ENCODE measurements at places on chromosomes 1 and 21. TPM values are rescaled to one million over a fixed set of nuclear protein-coding genes. Genes with fewer than 3 reads are reported as not detected.
A peak's percentile ranks its signal among the peaks of the same experiment; 100 is the strongest.

DNA sequence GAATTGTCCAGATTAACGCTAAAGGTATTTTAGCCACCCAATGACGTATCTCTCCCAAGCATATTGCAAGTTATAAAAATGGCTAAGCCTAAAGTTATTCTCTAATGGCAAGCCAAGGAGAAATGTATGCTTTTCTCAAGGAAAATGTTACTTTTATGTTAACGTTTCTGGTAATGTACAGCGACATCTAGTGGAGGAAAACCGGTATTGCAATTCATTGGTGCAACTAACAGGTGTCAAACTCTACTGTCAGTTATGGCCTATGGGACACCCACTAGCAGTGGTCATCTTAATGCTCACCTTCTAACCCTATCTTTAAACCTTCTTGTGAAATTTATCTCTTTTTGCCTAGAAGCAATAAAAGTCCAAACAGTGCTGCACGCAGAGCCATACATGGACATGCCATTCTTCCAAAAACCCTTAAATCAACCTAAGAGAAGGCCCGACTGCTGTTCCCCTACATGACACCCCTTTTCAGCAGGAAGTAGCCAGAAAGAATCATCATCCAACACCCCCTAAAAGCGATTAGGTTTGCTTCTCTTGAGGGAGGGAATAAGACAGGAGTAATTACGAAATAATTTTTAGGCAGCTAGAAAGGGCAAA lies 68.7 kb upstream of the LRIF1 start:
- no peak for DNase-seq

GRCh38 chr1:1407636-1408318 lies 684 bp upstream of the MRPL20 start:
- DNase-seq, result no peak

Gene PSEN2
- 27.5 TPM for total RNA-seq

Gene DRAXIN
- 2.2 TPM for total RNA-seq

GRCh38 chr1:240244968-240245628 lies 153.4 kb downstream of the FMN2 start:
- no peak for DNase-seq

Gene DVL1
- 106 TPM for total RNA-seq

Gene FAM131C
- total RNA-seq, result 8.7 TPM

Gene GJA9
- total RNA-seq, result not detected

- no peak for DNase-seq
Measured at GRCh38 chr1:25026304-25026703, 96.2 kb upstream of the RUNX3 start.

Gene VCAM1
- 2.6 TPM for total RNA-seq

- no peak for DNase-seq
Measured at GRCh38 chr1:113247355-113247754, 143.0 kb upstream of the MAGI3 start.

- DNase-seq, result no peak
Measured at GRCh38 chr21:44926331-44927101, 5.8 kb upstream of the ITGB2 start.

- DNase-seq, result no peak
Measured at GRCh38 chr21:42616446-42616845, 37.0 kb upstream of the PDE9A start.

DNA sequence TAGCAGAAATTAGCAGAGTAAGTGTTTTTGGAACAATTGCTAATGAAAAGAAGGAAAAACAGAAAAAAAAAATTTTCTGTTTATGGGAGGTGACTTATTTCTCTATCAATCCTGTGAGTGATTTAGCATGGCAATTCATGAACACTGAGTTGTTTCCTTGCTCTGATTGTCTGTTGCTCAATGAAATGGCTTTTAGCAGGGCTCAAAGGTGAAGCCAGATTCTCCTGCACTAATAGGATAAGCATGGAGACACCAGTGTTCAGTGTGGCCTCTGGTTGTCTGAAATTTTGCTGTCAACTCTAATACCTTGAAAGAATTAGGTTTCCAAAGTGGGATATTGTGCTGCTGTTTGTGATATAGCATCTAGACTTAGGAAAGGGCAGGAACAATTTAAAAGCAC lies 15.8 kb downstream of the TRIM45 start:
- no peak for DNase-seq

DNA sequence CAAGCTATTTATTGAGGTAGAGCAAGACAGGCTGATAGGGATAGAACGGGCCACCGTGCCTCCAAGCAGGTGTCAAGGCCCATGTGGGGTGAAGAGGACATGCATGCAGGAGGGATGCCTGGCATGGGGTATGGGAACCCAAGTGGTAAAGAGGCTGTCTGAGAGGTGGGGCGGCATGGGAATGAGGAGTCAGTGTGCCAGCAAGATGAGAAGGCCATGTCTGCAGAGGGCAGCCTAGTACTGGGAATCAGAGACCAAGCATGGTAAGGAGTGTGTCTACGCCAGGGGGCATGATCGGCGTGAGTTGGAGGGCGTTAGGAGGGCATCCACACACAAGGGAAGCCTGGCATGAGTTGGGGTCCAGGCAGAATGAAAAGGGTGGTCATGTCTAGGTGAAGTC lies 303.7 kb upstream of the PLD5 start:
- DNase-seq, result peak; percentile 70

Gene LCA5L
- 2.7 TPM for total RNA-seq

DNA sequence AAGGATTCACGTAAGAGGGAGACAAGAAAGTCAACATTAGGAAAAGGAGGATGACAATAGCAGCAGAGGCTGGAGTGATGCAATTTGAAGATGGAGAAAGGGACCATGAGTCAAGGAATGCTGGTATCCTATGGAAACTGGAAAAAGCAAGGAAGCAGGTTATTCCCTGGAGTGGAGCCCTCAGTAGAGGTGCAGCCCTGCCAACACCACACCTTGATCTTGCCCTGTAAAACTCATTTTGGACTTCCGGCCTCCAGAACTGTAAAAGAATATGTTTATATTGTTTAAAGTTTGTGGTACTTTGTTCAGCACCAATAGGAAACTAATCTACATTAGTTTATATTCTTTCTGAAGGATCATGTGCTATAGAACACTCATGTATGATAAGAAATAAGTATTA lies 19.6 kb upstream of the CLDN17 start:
- DNase-seq, result no peak

Gene CFHR2
- not detected for total RNA-seq

DNA sequence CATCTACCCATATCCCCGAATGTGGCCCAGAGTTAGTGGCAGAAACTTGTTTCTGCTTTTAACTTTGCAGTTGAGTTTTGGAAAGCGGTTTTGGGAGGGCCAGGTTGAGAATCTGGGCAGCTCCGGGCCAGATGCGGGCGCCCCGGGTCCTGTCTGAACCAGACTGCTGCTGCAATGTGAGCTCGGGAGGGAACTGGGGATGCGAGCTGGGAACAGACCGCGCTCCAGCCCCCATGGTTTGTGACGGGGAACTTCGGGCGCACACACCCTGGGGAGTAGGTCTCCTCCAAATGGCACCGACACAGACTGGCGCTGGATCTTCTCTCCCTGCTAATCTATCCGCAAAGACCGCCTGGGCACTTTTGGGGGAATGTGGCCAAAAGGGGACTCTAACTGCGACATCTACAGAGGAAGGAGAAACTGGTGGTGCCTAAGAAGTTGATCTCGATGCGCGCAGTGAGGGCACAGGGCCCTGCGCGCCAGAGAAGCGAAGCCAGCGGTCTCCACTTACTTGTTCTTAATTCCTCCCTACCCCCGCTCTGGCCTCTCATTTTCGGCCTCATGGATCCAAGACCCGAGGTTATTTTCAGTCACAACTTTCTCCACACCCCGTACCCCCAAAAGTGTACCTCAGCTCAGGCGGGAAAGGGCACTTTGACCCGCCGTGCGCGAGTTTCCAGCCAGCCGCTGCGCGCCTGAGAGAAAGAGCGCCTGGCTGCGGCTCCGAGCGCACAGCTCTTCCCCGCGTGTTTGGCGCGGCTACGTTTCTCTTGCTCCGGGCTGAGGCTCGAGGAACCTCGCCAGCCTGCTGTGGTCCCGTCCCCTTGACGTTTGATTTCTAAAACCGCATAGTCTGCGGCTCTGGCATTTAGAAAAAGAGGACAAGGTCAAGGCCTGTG lies 411.0 kb upstream of the ESRRG start:
- DNase-seq, result peak; percentile 13

- no peak for DNase-seq
Measured at GRCh38 chr1:15116966-15117365, 36.6 kb upstream of the TMEM51 start.

DNA sequence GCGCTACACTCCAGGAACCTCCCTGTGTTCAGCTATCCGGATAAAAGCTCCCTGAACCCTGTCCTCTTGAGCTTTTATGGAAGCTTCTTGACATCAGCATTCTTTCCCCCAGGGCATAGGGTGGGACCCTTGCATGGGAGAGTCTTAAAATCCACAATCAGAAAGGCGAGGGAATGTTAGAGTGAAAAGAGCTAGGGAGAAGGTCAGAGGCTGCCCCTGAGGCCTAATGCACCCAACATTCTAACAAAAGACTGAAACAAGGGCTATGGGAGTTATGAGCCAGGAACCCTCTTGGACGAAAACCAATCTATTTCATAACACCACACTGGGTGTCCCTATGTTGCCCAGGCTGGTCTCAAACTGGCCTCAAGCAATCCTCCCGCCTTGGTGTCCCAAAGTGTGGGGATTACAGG lies 36.7 kb downstream of the NEK2 start:
- no peak for DNase-seq

DNA sequence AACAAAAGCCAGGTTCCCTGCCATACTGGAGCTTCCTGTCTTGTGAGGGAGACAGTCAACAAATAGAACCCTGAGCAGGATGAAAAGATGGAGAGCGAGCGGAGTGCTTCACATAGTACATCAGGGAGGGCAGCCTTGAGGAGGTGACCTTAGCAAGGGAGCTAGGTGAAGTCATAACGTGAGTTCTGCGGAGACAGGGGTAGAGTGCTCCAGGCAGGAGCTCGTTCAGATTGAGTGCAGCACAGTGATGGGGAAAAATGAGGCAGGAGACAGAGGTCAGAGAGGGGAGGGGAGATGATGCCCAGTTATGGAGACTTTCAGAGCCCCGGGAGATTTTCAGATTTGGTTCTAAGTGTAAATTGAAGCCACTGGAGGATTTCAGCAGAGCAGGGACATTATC lies 15.3 kb upstream of the CLIC6 start:
- DNase-seq, result no peak

GRCh38 chr1:146019231-146020057 lies 2.1 kb downstream of the HJV start:
- no peak for DNase-seq

- no peak for DNase-seq
Measured at GRCh38 chr1:3918966-3919611, 19.0 kb upstream of the C1orf174 start.

Gene GUCA2B
- total RNA-seq, result not detected

GRCh38 chr1:111512132-111512889 lies 8.9 kb upstream of the ADORA3 start:
- DNase-seq, result no peak

Gene DPH5
- 23.5 TPM for total RNA-seq

Gene MAB21L3
- not detected for total RNA-seq

- no peak for DNase-seq
Measured at GRCh38 chr1:47791879-47792608, 205.1 kb downstream of the TRABD2B start.

DNA sequence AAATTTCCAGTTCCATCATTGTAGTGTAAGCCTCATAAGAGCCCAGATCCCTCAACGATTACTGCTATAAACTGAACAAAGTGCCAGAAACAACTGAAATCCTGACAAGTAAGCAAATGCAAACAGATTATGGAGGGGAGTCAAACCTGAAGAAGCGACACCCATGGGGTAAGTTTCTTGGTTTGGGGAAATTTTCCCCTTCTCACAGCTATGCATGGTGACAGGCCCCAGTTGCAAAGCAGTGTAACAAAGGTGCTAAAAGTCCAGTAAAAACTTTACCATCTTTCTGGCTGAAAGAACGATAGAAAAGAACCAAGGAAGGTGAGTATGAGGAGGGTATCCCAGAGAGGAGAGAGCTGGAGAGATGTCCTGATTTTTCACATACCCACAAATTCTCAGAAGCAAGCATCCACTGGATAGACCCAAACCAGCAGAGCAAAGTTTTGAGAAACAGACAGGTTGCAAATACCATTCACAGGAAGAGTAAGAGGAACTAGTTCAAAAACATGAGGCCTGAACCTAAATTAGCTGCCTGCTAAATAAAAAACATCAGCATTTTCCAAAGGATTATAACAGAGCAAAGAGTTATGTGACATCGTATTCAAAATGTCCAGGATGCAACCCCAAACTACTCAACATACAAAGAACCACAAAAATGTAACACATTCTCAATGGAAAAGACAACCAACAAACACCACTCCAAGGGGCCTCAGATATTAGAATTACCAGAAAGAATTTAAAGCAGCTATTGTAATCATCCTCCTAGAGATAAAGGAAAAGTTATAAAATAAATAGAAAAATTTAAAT lies 14.5 kb downstream of the SCYL3 start:
- no peak for DNase-seq

Gene SMCP
- not detected for total RNA-seq

DNA sequence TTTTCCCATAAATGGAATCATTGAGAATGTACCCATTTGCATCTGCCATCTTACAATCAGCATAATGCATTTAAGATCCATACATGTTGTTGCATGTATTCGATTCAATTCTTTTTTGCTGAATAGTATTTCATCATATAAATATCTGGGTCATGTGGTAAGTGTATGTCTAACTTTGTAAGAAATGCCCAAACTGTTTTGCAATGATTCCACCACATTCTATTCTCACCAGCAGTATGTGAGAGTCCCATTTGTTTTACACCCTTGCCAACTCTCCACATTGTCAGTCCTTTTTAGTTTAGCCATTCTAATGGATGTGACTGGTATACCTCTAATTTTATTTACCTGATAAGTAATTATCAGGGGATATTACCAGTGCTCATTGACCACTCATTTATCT lies 115.8 kb upstream of the PBX1 start:
- no peak for DNase-seq

GRCh38 chr1:154557939-154558719 lies at the start of gene UBE2Q1:
Gene UBE2Q1 (minus strand): TSS chr1:154558662. CDS start chr1:154558553, 109 bp downstream.
- no peak for DNase-seq

- no peak for DNase-seq
Measured at GRCh38 chr1:7753641-7754040, 17.5 kb upstream of the VAMP3 start.

GRCh38 chr1:54842963-54843362 lies 41.8 kb upstream of the TTC22 start:
- DNase-seq, result no peak

Gene SIM2
- total RNA-seq, result 0.82 TPM

GRCh38 chr21:16070207-16070651 lies 340.4 kb downstream of the USP25 start:
- DNase-seq, result peak; percentile 33

Gene ASAP3
- total RNA-seq, result 33.1 TPM

GRCh38 chr1:30274173-30274970 lies 449.0 kb downstream of the MATN1 start:
- no peak for DNase-seq

Gene ECE1
- 65.0 TPM for total RNA-seq

DNA sequence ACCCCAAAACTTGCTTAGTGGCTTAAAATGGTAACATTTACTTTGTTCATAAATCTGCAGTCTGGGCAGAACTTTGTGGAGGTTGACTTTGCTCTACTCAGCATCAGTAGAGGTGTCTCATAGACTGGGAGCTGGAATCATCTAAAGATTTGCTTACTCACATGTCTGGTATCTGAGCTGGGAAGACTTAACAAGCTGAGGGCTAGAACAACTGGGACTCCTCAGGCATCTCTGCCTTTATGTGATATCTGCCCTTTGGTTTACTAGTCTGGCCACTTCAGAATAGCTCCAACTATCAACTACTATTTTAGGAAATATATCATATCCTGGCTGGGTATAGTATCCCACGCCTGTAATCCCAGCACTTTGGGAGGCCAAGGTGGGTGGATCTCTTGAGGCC lies 82.5 kb downstream of the C4BPA start:
- DNase-seq, result no peak
